ENCODE measurements at places on chromosomes 3 and 15.
A peak's percentile ranks its signal among the peaks of the same experiment; 100 is the strongest.

DNA sequence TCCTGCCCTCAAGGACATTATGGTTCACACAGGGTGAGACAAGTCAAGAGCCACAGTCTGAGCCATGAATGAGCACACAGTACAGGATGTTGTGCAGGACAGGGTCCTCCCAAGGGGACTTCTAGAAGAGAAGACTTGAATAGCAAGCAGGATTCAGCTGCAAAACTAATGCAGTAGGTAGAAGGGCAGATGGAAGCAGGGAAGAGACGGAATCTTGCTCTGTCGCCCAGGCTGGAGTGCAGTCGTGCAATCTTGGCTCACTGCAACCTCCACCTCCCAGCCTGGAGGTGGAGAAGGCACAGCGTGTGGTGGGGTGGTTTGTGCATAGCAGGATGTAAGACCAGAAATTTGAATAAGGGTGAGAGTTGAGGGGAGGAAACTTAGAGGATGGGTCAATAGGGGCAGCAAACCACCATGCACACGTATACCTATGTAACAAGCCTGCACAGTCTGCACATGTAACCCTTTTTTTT, 8.0 kb downstream of the BCL2L10 start:
- H3K4me1 ChIP-seq: no peaks in the 10 kb centered on the region
- peaks cover 32% of the 10 kb centered on the region for H3K27me3 ChIP-seq
- H3K27ac ChIP-seq: no peak overlapping the region
- no peak overlapping the region for H3K4me3 ChIP-seq
- DNase-seq: no peak

DNA sequence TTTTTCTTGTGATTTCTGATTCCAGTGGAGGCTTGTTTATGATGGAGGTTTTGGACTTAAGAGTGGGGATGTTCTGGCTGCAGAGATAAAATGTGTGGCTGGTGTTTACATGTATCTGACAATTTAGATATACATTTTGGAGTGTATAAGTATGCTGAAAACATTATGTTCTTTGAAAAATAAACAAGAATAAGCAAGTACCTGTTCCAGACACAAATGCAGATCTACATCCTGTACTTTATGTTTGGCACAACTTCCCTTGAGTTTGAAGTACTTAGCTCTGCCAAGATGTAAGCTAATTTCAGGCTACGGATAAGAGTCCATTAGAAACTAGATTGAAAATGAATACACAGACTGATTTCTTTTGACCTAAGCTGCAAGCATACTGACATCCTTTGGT, 277.2 kb downstream of the CHST2 start:
- no peak for DNase-seq
- no peak overlapping the region for H3K27ac ChIP-seq
- H3K36me3 ChIP-seq: no peaks in the 10 kb centered on the region
- no peak overlapping the region for H3K4me3 ChIP-seq

GRCh38 chr3:42731476-42732195, 29.0 kb upstream of the HHATL start:
- no peak overlapping the region for H3K27ac ChIP-seq
- H3K27me3 ChIP-seq: peaks cover 15% of the 10 kb centered on the region
- no peak for DNase-seq
- H3K4me3 ChIP-seq: no peak overlapping the region
- H3K36me3 ChIP-seq: no peaks in the 10 kb centered on the region
- H3K4me1 ChIP-seq: no peaks in the 10 kb centered on the region

GRCh38 chr3:124383846-124384466, 346.3 kb upstream of the UMPS start:
- DNase-seq: no peak
- no peaks in the 10 kb centered on the region for H3K4me1 ChIP-seq
- no peak overlapping the region for H3K27ac ChIP-seq

DNA sequence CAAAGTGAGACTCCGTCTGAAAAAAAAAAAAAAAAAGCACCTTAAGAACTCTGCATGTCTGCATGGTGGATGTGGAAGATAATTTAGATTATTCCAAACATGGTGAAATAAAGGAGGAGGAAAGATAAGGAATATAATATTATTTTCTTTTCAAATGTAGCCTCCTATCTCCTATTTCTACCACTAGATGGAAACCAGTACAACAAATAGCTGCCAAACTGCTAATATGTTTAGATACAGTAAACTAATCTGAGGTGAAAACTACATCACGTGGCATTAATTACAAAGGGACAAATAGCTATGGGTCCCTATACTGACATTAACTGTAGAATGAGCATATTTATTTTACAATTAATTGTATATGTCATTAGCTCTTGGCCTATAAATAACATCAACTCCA, 197.8 kb downstream of the TBC1D5 start:
- H3K27me3 ChIP-seq: no peaks in the 10 kb centered on the region
- no peak overlapping the region for H3K4me3 ChIP-seq
- no peak overlapping the region for H3K27ac ChIP-seq
- no peaks in the 10 kb centered on the region for H3K4me1 ChIP-seq
- H3K36me3 ChIP-seq: peaks cover 3% of the 10 kb centered on the region
- DNase-seq: no peak

- DNase-seq: no peak
- H3K27ac ChIP-seq: no peak overlapping the region
- no peaks in the 10 kb centered on the region for H3K27me3 ChIP-seq
- H3K4me3 ChIP-seq: no peak overlapping the region
These were observed 172.0 kb downstream of the RBMS3 start for GRCh38 chr3:29452934-29453283.

DNA sequence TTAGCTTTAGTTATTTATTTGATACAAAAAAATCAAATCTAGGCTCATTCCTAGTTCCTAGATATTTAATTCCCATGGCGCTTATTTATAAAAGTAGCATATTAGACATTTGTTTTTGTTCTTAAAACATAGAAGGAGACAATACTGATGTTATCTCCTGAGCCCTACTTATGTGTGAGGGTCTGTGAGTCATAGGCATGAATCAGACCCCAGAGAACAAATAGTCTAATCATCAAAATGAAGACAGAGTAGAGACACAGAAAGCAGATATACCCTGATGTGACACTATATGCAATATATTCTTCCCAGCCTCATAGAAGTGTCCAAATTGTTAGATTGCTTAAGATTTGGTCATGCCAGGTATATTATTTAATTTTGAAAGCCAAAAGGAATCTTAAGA, 44.9 kb downstream of the PEX5L start:
- H3K36me3 ChIP-seq: no peaks in the 10 kb centered on the region
- DNase-seq: no peak
- no peak overlapping the region for H3K4me3 ChIP-seq

- H3K4me3 ChIP-seq: no peak overlapping the region
- H3K36me3 ChIP-seq: peaks cover 21% of the 10 kb centered on the region
- H3K27me3 ChIP-seq: peaks cover 13% of the 10 kb centered on the region
- no peak for DNase-seq
- peaks cover 17% of the 10 kb centered on the region for H3K4me1 ChIP-seq
- no peak overlapping the region for H3K27ac ChIP-seq
These were observed 2.7 kb downstream of the MTFMT start for GRCh38 chr15:65026756-65027155.

DNA sequence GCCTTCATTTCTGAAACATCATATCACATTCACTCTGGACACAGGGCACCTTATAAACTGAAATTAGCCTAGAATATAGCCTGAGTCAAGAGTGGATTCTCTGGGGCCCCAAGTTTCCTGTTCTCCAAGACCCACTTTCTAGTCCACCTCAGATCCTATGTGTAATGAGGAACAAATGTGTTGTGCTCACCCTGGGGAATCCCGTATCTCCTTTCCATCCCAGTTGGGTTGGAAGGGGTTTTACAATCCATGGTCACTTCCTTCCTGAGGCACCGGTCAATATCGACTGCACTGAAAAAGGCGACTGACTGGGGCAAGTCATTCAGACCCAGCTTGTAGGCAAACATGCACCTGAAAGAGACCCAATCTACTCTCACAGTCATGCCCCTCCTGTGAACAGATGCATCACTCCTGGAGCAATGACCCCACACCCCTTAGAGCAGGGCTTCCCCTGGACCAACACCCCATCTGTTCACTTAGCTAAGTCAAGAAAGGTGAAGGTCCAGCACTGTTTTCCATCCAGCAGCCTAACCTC, 17.4 kb downstream of the POLG start:
- peaks cover 68% of the 10 kb centered on the region for H3K36me3 ChIP-seq
- DNase-seq: no peak
- peaks cover 13% of the 10 kb centered on the region for H3K4me1 ChIP-seq
- no peaks in the 10 kb centered on the region for H3K27me3 ChIP-seq

- H3K36me3 ChIP-seq: peaks cover 54% of the 10 kb centered on the region
- H3K4me1 ChIP-seq: peaks cover 3% of the 10 kb centered on the region
- no peak overlapping the region for H3K4me3 ChIP-seq
- no peak overlapping the region for H3K27ac ChIP-seq
- H3K27me3 ChIP-seq: no peaks in the 10 kb centered on the region
These were observed 34.8 kb downstream of the EIF4E3 start for GRCh38 chr3:71690341-71690841.

DNA sequence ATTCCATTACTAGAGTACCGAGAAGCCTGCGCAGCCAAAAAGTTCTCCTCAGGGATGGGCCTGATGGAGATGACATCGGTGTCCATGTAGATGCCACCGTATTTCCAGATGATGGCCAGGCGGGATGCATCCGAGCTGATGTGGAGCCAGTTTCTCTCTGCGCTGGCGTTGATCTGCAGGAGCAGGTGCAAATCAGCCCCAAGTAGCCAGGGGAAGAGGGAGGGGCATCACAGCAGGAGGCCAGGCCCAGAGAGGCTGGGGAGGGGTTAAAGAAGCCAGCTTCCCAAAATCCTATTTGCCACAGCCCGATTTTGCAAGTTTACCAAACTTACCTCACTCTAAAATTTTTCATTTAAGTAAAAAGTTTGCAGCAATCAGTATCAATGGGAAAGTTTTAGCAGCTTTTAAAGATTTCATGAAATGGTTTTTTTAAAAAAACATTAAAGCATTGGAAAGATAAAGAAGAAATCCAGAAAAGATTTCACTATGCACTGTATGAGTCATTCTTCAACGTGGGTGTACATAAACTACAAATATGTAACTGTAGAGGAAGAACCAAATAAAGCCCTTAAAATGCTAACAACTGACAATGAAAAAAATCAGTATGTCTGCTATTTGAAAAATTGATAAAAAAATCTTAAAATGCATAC, 7.4 kb downstream of the A4GNT start:
- peaks cover 22% of the 10 kb centered on the region for H3K27me3 ChIP-seq
- H3K4me1 ChIP-seq: no peaks in the 10 kb centered on the region
- H3K36me3 ChIP-seq: no peaks in the 10 kb centered on the region

DNA sequence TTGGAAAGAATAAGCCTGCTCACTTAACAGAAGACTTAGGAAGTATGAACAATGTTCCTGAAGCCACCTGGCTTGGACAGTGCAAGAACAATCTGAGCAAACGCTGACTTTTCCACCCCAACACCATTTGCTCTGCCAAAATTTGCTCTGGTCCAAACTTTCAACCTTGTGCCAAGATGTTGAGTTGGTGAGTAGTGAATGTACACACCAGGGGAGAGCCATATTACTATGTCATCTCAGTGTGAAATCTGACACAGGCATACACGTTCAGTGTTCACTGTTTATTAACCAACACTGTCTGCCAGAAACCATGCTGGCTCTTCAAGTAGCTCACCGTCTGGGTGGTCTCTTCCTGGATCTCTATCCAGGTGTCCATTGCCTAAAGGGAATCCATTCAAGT, 152.9 kb upstream of the LPP start:
- peaks cover 78% of the 10 kb centered on the region for H3K4me1 ChIP-seq
- H3K4me3 ChIP-seq: peak overlapping the region; percentile 36
- H3K27ac ChIP-seq: peak overlapping the region; percentile 99
- H3K27me3 ChIP-seq: no peaks in the 10 kb centered on the region
- H3K36me3 ChIP-seq: peaks cover 24% of the 10 kb centered on the region
- no peak for DNase-seq

DNA sequence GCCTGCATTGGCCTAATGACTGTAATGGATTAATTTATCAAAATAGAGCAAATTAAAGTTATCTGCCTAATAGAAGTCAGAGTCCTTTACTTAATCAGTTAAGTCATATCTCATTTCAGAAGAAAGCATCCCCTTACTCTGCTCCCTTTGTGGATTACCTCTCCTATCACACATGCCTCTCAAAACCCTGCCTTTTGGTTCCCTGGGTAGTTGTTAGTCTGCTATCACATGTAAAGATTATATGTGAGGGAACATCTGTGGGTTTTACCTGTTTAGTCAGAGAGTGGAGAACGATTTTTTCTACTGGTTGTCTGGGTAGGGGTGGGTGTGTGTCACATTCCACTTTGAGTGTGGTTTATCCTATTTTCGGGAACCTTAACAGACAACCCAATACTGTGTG, 16.4 kb downstream of the UBE2E2 start:
- H3K4me3 ChIP-seq: no peak overlapping the region
- peaks cover 2% of the 10 kb centered on the region for H3K36me3 ChIP-seq
- no peaks in the 10 kb centered on the region for H3K27me3 ChIP-seq
- no peak for DNase-seq
- no peak overlapping the region for H3K27ac ChIP-seq

DNA sequence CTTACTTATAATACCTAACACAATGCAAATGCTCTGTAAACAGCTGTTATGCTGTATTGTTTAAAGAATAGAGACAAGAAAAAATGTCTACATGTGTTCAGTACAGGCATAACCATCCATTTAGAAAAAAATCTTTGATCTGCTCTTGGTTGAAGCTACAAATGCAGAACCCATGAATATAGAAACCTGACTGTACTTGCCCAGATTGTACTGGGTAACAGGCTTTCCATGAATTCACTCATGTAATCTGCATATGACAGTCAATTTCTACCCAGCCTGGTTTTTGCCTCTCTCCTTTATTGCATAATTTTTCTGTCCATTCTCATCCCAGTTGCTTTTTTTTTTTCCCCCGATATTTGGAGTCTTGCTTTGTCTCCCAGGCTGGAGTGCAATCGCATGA, 62.6 kb upstream of the ETV5 start:
- no peak for DNase-seq
- H3K27ac ChIP-seq: no peak overlapping the region
- no peaks in the 10 kb centered on the region for H3K4me1 ChIP-seq
- peaks cover 25% of the 10 kb centered on the region for H3K27me3 ChIP-seq
- H3K4me3 ChIP-seq: no peak overlapping the region

GRCh38 chr3:37824090-37824953, 37.4 kb upstream of the CTDSPL start:
- H3K4me1 ChIP-seq: no peaks in the 10 kb centered on the region
- no peaks in the 10 kb centered on the region for H3K36me3 ChIP-seq
- no peak overlapping the region for H3K27ac ChIP-seq
- no peak for DNase-seq
- H3K27me3 ChIP-seq: peaks cover 14% of the 10 kb centered on the region
